ENCODE measurements at places on chromosomes 11 and 22.

DNA sequence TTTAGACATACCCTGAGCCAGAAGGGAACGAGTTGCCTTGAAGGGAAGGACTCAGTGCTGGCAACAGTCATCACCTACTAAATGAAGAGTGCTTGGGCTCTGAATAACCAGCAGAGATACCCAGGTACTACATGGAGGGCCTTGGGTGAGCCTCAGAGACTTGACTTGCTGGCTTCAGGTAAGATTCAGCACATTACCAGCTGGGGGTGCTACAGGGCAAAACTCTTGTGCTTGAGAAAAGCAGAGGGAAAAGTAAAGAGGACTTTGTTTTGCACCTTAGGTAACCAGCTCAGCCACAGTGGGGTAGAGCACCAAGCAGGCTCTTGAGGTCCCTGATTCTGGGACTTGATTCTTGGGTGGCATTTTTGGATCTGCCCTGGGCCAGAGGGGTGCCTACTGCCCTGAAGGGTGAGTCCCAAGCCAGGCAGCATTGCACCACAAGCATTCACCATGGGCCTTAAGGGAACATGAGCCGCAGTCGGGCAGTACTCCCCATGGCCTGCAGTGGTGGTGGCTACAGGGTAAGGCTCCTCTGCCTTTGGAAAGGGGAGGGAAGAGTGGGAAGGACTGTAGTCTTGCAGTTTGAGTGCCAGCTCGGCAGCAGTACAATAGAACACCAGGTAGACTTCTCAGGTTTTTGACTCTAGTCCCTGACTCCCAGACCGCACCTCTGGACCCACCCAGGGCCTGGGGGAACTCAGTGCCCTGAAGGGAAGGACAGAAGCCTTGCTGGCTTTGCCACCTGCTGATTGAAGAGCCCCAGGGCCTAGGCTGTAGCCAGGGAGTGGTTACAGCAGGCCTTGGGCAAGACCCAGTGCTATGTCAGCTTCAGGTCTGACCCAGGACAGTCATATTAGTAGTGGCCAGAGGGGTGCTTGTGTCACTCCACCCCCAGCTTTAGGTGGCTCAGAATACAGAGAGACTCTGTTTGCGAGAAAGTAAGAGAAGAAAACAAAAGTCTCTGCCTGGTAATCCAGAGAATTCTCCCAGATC is 22.7 kb upstream of the PLEKHA7 start:
- DNase-seq, result no peak

DNA sequence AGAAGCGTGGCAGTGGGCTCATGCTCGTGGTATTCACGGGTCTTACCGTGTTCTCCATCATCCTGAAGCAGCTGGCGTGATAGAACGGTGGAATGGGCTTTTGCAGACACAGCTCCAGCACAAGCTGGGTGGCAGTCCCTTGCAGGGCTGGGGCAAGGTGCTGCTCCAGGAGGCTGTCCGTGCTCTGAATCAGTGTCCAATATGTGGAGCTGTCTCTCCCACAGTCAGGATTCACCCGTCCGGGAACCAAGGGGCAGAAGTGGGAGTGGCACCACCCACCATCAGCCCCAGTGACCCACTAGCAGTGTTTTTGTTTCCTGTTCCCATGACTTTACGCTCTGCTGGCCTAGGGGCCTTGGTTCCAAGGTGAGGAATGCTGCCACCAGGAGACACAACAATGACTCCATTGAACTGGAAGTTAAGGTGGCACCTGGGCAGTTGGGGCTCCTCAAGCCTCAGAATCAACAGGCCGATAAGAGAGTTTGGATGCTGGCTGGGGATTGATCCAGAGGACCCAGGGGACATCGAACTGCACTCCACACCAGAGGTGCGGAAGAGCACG is 16.9 kb upstream of the CD81 start:
- no peak for DNase-seq

GRCh38 chr11:125532668-125533067 is 36.6 kb upstream of the FEZ1 start:
- no peak for DNase-seq

DNA sequence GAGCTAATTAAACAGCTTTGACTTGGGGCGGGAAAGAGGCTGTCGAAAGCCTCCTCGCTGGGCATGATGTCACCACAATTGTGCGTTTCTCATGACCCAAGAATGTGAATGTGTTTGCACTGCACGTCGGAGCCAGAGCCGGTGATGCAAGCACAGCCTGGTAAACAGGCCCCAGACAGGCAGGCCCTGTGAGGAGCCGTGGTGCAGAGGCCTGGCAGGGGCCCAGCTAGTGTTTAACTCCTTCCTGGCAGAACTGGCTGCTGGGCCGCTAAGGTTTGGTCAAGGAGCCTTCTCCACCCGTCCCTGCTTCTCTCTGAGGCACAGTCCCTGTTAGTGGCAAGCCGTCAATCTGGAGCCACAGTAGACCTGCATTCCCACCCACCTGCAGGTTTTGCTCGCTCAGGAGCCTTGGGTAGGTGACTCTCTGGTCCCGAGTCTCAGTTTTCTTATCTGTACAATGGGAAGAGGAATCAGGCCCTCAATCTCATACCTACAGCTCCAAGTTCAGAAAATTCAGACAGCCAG is 25.4 kb upstream of the SMTN start:
- no peak for DNase-seq

DNA sequence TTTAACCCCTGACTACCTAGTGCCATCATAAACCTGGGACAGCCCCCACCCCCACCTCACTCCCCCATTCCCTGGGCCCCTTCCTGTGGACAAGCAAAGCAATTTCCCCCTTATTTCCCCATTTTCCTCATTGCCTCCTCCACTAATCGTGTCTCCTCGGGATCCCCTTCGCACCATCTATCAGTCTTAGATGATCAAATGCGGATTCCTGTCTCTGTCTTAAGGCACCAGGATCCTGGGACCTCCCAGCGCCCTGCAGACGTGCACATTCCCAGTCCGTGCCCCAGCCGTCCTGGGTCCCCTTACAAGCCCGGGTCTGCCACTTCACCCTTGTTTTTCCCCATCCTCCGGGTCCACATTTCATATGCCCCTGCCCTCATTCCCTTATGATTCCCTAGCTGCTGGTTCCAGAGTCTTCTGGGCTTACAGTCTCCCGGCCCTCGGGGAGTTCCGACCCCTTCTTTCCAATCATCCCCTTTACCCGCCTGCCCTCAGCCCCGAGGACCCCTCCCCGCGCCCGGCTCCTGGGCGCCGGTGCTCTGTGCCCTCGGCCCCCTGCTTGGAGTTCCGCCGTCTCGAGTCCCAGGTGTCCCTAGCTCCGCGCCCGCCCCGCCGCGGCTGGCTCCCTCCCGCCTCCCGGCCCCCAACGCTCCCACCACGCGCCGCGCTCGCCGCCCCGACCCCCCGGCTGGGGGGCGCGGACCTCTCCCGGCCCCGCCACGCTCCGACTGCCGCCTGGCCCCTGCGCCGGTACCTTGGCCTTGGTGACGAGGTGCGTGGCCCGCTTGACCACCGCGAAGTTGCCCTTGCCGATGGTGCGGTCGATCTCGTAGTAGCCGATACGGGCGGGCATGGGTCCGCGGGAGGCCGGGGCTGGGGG is 599 bp downstream of the SIK3 start:
- peak; percentile 50 for DNase-seq

DNA sequence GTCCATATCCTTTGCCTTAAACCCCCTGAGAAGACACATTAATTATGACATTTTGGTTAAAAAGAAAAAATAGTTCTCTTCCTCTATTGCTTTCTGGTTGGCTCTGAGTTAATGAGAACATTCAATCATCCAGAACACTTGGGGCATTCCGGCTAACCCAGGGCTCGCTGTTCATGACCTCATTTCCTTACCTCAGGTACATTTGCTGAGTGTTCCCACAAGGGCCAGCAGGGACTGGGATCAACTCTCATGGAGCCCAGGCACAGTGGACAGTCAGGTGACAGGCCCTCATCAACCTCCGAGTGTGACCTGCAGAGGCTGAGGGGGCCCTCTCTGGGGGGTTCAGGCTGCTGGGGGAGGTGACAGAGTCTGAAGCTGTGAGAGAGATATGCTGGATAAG is 98.9 kb downstream of the MYO18B start:
- DNase-seq, result no peak

DNA sequence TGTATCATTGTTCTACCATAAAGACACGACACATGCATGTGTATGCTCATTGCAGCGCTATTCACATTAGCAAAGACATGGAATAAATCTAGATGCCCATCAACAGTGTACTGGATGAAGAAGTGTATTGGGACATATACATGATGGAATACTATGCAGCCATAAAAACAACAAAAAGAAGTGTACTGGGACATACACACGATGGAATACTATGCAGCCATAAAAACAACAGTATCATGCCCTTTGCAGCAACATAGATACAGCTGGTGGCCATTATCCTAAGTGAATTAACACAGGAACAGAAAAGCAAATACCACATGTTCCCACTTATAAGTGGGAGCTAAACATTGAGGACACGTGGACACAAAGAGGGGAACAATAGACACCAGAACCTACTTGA is 22.7 kb downstream of the ARL14EP start:
- DNase-seq, result no peak

DNA sequence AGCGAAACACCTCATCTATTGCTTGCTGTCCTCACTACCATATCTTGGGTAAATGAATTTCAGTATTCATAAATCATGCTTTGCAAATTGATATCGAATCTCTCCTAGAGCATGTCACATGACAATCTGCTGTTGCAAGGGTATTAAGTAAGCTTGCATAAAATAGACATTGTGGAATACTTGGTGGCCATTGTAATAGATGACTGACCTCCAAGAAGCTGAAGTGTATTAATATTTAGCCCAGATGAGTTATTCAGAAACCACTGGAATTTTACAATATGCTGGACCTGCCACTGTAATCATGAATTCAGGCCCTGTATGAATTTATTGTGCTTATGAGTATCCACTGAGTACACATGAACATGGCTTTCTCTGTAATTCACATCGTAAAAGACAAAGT is 289.7 kb upstream of the ARHGAP42 start:
- no peak for DNase-seq

GRCh38 chr11:35664977-35665441 is 2.4 kb downstream of the TRIM44 start:
- no peak for DNase-seq

DNA sequence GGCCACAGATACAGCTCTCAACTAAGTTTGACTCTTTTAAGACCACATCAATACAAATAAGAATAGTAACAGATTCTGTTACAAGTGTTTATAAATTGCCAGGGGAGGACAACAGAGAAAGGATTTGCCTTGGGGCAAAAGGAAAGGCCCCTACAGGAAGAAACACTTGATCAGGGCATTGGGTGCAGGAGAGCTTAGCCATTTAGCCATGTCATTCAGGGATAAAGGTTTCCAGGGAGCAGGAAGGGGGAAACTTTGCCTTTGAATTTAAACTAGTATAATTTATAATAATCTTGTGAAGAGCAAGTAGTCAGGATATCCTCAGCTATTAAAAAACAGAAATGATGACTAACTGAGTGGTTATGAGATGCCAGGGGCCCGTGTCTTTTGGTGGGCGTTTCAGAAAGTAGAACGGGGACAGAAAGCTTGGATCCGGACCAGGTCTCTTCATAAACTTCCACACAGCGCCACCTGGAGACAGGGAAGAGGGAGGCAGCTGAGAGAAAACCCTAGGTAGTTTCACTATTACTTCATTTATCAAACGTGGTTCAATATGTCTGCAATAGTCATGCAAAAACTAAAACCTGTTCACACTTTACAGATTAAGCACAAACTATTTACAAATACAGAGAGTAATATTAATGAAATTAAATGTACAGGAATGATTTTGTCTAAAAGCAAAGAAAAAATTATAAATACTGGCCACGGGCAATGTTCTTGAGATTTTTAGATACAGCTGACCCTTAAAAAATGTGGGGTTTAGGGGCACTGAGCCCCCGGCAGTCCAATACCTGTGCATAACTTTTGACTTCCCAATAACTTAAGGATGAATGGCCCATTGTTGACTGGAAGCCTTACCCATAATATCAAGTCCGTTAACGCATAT is 11.0 kb upstream of the SLC5A4 start:
- DNase-seq, result peak; percentile 73

DNA sequence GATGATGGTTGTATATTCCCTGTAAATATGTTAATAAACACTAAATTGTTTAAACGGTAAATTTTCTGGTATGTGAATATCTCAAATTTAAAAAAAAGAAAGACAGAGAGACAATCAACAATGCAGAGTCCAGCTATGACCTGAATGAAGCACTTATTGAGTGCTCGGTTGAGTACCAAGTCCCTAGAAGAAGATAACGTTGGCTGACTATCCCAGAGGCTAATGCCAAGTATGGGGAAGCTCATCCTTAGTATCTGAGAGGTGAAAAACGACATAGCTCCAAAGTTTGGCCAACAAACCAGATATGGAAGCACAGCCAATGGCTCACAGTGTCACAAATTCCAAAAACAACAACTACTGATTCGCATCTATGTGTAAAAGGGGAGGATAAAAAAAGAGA is 71.3 kb downstream of the RSF1 start:
- no peak for DNase-seq

DNA sequence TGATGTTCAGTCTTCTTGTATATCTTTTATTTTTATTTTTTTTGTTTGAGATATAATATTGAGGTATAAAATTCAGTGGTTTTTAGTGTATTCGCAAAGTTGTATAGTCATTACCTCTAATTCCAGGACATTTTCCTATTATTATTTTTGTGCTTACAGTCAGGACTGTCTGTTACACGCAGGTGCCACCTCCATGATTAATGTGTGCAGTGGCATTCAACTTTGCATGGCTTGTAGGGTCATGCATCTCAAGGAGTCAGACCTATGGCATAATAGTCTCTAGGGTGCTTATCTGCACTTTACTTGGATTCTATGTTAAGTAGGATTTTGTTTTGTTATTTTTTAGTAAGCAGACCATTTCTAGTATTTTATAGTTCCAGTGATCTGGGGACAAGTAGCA is 1.0 kb downstream of the CTR9 start:
- DNase-seq, result no peak

DNA sequence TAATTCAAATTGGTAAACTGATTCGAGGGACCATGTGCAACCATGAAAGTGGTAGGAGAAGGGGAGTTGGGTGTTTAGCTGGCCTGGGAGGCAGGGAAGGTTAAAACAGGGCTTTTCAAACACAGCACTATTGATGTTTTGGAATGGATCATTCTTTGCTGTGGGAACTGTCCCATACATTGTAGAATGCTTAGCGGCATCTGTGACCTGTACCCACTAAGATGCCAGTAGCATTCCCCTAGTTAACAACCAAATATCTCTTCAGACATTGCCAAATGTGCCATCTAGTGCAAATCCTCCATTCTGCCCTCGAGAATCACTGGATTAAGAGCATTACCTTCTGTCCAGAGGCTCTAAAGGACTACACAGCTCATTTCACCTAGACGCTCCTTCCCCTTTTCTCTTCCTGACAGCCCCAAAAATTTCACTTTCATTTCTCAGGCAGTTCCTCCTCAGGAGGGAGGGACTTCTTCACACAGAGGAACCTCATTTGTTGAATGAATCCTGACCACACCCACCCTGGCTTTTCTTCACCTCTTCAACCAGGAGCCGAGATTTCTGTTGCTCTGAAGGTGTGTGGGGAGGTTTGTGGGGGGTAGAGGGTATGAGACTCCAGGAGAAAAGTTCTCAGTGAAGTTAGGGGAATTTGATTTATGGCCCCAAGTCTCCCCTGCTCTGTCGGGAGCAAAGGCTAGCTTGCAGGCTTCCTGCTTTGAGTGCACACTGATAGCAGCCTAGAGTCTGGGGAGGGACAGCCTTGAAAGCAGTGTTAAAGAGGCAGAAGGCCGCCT is at the start of gene TRIM34:
TRIM34 (plus strand) TSS at position 513 of the 791 bp plus-strand sequence. CDS start 7,331 bp downstream, outside the sequence.
- peak; percentile 15 for DNase-seq

- DNase-seq, result no peak
Observed at GRCh38 chr22:41779929-41780505, 20.5 kb upstream of the CCDC134 start.
